Inflammatory macrophage treated with lipopolysaccharide for 1 hour (primary cell): ENCODE measurements at places on chromosomes 6 and 20.

GRCh38 chr6:106688177-106688951, 59.0 kb downstream of the QRSL1 start:
- no peak for DNase-seq

- DNase-seq = peak; percentile 53
Measured at GRCh38 chr6:6689400-6690143, 101.1 kb downstream of the LY86 start.

DNA sequence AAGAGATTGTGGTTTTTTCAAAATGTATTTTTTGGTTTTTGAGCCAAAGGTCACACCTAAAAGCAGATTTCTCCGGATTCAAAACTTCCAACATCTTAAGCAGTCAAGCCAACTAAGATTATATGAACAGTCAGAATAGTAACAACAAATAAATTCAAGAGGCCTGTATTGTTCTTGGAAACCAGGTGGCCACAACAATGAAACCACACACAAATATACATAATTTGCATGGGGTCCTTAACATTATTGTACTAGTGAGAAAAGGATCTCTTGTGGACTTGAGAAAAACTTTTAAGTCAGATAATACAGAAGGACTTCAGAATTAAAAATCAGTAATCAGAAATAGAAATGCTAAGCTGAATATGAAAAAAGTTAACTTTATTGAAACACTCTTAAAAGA, 40.6 kb downstream of the NOL7 start:
- DNase-seq = no peak

DNA sequence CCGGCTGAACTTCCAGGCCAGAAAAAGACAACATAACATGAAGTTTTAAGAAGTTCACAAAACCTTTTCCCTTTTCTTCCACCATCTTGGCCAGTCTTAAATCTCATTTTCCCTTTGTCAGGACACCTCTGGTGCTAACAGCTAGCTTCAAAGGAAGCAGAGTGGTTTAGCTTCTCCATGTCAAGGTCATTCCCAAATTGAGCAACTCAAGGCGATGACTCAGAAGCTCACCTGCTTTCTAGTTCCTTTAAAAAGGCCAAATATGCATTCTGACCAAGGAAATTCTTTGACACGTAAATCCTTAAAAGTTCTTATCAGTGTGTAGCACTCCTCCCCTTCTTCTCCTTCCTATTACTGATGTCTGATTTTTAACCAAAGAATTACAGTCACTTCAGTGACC, 69.6 kb upstream of the VGLL2 start:
- no peak for DNase-seq
